ENCODE measurements at places on chromosomes 1 and 21.

GRCh38 chr1:150164224-150164623 lies 14.5 kb downstream of the PLEKHO1 start:
- no peak for DNase-seq

DNA sequence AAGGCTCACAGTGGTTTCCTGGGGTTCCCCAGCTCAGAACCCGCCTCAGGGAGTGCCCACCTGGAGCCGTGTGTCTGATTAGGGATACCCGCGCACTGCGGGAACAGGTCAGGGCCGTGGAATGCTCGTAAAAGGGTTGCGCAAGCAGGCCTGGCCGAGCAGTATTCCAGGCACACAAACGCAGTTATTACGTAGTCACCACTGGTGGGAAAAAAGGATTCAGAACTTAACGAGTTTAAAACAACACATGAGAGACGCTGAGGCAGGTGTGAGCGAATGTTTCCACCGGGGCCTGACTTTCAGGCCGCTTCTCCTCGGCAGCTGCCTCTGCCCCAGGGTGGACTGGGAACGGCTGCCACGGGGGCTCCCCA lies 18.2 kb downstream of the PLCH2 start:
- DNase-seq: no peak

- no peak for DNase-seq
These were observed 43.5 kb downstream of the GBP6 start for GRCh38 chr1:89407360-89407759.

DNA sequence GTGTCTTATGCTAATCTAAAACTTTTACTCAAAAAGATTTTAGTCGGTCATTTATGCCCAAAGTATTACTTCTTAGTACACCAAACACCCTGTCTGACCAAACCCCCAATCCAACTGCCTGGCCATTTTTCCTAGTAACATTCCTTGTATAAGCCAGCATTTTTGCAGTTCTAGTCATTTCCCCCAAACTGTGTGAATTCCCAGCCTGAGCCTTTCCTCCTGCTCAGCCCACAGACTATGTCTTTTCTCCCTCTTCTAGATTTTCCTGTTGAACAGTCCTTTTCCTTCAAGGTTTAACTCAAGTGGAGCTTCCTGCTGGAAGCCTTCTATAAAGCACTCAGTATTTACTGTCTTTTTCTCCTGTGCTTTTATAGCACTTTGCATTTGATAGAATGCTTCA lies 843.8 kb downstream of the USP25 start:
- DNase-seq: no peak

GRCh38 chr1:247966532-247967204 lies 1.6 kb downstream of the OR2AK2 start:
- no peak for DNase-seq

Measured in activated naive CD4-positive, alpha-beta T cell (primary cell).